ENCODE measurements at places on chromosomes 13 and 19. TPM values are rescaled to one million over a fixed set of nuclear protein-coding genes. Genes with fewer than 3 reads are reported as not detected.

DNA sequence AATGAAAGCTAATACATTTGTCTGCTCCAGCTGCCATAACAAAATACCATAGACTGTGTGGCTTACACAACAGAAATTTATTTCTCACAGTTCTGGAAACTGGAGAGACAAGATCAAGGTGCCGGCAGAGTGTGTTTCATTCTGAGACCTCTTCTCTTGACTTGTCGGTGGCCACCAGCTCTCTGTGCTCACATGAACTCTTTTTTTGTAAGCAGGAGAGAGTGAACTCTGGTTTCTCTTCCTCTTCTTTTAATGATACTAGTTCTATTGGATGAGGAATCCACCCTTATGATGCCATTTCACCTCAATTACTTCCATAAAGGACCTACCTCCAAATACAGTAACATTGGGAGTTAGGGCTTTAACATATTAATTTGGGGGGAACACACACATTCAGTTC is 11.7 kb downstream of the KCTD12 start:
- DNase-seq: no peak

DNA sequence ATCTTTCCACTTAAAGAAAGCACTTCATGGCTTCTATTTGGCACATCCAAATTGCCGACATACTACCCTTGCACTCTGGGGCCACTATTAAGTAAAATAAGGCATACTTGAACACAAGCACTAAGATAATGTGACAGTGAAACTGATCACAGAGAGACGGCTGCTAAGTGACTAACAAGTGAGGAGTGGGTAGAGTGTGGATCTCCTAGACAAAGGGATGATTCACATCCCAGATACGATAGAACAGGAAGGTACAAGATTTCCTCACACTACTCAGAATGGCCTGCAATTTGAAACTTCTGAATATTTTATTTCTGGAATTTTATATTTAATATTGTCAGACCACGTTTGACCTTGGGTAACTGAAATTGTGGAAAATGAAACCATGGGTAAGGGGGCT is 1721.8 kb upstream of the SPRY2 start:
- no peak for DNase-seq

Gene ZNF221
- polyA plus RNA-seq: 6.0 TPM

GRCh38 chr19:49421039-49421877 is 2.0 kb downstream of the PTH2 start:
- DNase-seq: peak; percentile 64

- DNase-seq: no peak
Measured at GRCh38 chr13:63999614-64000305, 2584.1 kb upstream of the PCDH20 start.

- DNase-seq: no peak
Measured at GRCh38 chr13:50867637-50867945, 24.1 kb upstream of the DLEU7 start.

Gene GIPR
- 0.43 TPM for polyA plus RNA-seq

Gene CYP4F12
- 1.3 TPM for polyA plus RNA-seq

Gene ODAD3
- 1.6 TPM for polyA plus RNA-seq

DNA sequence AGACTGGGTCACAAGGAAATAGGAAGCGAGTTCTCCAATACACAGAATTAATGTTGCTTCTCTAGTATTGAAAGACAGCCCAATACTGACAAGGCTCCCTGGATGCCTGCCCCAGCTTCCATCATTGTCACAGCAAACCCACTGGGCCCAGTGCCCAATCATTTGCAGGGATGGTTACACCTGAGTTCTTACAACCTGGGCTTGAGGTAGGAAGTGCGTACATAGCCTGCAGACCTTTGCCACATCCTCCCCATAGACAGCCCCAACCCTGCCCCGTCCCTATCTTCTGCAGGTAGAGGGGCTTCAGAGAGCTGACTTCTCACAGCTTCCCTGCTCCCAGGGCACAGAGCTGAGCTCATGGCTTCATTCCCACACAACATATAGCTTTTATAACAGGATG is 108.1 kb upstream of the UBL3 start:
- no peak for DNase-seq

Gene HSD11B1L
- 14.0 TPM for polyA plus RNA-seq

GRCh38 chr13:99577934-99578917 is 77.0 kb downstream of the TM9SF2 start:
- no peak for DNase-seq

DNA sequence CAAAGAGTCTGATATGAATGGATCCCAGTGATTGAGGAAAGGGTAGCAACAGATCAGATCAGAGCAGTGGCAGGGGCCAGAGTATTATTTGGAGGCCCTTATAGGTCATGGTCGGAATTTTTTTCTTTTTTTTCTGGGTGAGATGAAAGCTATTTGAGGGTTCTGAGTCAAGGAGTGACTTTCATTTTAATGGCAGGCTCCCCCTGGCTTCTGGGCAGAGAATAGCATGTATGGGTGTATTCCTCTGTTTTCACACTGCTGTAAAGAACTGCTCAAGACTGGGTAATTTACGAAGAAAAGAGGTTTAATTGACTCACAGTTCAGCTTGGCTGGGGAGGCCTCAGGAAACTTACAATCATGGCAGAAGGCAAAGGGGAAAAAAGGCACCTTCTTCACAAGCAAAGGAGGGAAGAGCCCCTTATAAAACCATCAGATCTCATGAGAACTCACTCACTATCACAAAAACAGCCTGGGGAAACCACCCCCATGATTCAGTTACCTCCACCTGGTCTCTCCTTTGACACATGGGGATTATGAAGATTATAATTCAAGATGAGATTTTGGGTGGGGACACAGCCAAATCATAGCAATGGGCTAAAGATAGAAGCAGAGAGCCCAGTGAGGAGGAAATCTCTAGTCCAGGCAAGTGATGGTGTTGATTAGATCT is 3.0 kb upstream of the SLC6A16 start:
- no peak for DNase-seq

Gene TMEM190
- polyA plus RNA-seq: 0.17 TPM

DNA sequence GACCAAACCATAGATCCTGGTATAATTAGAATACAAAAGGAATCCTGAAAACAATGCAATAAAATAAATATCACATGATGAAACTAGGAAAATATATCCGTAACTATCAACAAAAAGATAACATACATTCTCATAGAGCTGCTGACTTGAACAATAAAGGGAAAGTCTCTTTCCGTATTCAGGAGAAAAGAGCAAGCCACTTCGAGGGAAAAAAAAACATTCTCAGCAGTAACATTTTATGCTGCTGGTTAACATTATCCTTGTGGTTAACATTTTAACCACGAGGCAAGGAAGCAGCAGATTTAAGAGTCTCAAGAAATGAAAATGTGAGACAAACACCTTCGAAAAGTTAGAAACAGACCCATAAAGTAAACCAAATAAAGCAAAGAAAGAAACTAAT is 25.8 kb downstream of the NALCN start:
- DNase-seq: no peak

- DNase-seq: no peak
Measured at GRCh38 chr19:55032170-55032800, 5.8 kb downstream of the GP6 start.

DNA sequence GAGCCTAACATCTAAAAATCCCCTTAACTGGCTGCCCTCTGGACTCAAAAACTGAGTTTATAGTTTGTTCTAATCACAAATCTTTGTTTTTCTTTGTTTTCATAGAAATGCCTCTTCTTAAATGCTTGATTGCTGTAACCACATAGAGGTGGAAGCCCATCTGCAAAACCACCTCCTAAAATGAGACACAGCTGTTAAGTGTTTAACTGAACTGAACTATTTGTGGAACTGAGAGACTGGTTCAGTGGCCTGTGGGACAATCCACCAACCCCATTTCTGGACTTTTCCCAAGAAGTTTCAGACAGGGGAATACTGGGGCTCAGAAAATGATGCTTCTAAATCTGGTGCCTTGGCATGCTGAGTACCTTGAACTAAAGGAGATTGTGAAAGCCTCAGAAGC is 50.9 kb upstream of the TM9SF2 start:
- DNase-seq: no peak

Gene SULT2B1
- 0.28 TPM for polyA plus RNA-seq

Gene NKPD1
- polyA plus RNA-seq: 0.13 TPM

Gene FXYD3
- 16.6 TPM for polyA plus RNA-seq
